Brain pericyte (primary cell): ENCODE measurements at places on chromosomes 6 and 20.

DNA sequence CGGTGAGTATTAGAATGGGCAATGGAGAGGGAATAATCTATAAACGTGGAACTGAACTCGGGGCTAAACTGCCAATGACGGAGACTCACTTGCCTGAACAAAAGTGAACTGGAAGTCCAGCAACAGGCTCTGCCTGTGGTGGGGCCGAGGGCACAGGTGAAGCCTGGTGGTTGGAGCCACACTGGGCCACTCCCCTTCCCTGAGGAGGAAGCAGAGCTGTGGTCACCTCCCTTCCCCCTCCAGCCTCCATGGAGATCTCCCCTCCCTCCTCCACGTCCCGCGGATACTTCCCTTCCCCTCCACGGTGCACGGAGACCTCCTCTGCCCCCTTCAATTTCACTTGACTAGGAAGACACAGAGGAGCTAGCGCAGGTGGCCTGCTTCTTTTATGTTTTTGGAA lies 14.7 kb upstream of the DSP start:
- no peak for DNase-seq

DNA sequence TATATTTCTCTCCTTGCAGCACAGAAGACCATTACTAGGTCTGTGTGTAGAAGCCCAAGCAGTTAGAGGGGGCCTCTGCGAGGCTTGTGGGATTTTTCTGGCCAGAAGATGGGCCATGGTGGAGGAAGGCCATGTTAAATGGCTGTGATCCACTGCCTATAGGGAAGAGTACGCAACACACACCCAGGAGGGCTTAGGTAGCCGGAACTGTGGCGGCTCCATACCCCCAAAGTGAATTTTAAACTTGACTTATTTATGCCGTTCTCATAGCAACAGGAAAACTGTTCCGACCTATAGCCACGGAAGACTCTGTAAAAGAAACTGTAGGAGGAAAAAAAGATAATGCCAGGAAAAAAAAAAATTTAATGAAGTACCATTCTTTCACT lies 69.5 kb downstream of the SLX4IP start:
- DNase-seq, result no peak

DNA sequence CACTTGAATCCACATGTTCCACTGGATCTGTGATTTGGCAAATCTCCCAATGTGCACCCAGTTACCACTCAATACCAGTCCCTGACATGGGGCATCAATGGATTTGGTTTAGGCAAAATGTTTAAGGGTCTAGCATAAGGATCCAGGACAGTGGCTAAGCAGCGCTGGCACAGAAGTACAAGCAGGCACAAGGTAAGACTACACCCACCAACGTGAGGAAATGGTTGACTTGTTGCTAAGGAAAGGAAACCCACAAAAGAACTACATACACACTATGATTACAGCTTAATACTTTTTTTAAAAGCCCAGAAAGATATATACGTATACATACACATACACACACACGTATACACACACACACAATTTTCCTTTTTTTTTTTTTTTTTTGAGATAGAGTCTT lies 79.0 kb downstream of the DNAAF9 start:
- DNase-seq, result no peak

- DNase-seq, result no peak
Measured at GRCh38 chr6:128606611-128607010, 86.2 kb upstream of the PTPRK start.

DNA sequence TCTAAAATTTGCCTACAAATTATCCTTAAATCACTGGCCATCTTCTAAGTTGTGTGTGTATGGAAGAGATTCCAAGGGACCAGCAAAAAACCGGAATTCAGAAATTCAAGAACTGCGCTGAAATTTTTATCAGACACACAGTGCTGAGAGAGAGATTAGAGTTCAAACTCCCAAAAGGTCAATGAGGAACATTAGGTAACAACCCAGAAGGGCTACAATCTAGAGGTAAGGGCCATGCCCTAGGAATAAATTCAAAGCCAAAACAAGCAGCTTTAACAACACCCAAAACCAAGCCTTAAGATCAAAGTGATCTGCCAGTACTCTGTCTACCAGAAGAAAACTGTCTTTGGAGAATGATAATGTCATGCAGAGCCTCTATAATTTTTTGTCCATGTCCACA lies 17.8 kb downstream of the SRSF12 start:
- DNase-seq, result no peak

GRCh38 chr6:87660226-87660911 lies 41.7 kb downstream of the AKIRIN2 start:
- no peak for DNase-seq

DNA sequence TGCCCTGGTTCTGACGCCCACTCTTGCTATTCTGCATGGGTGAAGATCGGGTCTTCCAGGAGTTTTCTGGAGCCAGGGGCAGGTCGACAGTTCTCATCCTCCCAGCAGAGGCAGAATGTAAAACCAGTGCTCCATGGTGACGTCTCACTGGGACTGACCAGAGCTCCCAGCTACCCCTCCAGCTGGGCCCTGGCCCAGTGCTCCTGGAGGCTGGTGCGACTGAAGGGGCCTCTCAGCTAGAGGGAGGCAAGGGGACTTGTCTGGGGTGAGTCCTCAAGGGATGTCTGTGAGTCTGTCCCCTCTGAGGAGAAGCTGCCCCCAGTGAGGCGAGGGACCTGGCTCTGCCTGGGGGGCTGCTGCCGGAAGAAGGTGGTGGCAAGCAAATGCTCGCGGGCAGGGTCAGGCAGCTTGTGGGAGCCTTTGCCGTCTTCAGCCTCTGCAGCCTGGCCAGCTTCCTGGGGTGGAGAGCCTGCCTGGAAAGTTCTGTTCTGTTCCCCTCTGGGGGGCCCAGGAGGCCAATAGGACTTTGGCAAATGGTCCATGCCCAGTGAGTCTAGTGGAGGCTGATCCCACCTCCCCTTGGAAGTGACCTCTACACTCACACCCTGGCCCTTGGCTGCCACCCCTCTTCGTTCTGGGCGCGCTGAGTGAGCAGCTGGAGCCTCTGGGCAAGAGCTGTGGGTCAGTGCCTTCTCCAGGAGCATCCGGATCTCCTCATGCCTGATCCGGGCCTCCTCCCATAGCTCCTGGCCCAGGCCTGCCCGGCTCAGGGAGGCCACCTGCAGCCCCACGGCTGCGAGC lies 47.5 kb downstream of the KIAA1755 start:
- no peak for DNase-seq

DNA sequence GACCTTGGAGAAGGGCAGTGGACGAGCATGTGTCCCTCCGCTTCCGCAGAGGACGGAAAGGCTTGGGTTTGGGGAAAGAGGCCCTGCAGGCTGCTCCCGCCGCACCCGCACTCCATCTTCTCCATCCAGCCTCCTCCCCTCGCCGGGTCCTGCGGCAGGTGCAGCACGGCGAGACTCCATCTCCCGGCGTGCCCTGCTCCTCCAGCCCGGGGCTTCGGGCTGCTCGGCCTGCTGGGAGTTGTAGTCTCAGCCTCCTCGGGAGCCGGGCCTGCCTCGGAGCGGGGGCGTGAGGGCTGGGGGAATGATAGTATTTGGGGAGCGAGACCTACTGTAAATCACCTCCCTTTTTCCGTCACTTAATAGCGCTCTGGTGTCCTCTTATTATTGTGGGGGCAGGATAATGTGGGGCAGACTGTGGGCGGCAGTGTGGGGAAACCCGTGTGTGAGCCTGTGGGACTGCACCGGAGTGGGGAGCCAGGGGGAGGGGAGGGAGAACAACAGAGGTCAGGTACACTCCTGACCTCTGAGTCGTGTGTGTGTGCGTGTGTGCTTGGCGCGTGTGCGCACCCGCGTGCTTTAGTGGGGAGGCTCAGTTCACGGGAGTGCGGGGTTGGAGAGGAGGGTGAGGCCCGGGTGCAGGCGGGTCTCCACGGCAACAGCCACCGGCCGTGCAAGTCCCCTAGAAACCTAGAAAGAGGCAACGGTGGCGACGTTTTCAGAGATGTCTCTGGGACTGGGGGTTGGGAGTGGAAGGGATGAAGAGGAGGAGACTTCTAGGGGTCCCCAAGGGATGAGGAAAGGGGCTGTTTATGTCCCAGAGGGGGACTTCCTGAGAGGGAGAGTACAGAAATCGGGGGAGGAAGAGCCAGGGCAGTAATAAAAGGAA lies 4.1 kb downstream of the TTBK1 start:
- no peak for DNase-seq

DNA sequence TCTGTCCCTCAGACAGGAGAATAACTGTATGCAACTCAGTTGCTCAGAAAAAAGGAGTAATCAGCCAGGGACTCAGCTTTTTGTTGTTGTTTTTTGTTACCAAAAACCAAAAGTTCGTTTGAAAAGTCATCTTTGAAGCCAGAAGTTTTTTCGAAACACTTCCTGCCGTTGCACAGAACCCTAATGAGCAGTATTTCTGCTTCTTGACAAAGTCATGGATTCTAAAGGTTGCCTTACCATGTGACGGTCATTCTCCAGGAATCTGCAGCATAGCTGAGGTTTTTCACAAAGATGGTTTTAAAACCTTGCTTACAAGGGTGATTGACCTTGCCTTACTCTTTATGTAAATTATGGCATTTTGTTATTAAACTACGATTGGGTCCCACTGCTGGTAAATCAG lies 1.9 kb downstream of the RAB32 start:
- DNase-seq, result no peak

- no peak for DNase-seq
Measured at GRCh38 chr6:143701349-143702234, 23.8 kb downstream of the PHACTR2 start.

DNA sequence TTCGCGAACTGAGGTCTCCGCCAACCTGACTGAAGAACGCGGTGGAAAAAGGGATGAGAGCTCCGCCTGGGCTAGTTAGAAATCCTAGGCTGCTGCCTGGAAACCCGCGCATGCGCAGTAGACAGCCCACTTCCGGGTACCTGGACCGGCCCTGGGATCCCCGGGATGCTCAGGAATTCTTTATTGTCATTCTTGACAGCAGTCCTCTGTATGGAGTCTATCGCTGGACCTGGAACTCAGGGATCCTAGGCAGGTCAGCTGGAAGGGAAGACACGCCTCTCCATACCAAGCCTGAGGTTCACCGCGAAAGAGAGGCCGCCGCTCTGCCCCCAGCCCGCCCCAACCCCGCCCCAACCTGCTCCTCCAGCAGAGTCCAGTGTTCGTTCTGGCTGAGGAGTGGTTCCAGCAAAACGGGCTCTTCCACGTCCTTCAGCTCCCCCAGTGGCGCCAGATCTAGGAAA lies 1379.2 kb upstream of the DEFB115 start:
- no peak for DNase-seq

DNA sequence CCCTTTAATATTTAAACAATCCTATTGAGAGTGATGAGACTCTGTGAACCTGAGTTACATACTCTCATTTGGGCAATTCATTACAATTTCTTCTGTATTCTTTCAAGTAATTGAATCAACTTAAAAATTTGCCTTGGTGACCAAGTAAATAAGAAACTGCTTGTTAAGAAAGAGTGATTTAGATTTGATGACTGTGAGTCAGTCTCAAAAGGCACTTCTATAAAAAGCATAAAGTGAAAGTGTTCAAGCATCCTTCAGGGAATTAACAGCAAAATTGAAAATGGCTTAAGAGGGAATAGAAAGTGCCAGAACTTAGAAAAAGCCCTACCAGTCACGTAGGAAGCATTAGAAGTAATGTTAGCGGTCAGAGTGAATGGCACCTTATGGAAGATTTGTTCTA lies 654.7 kb downstream of the EPM2A start:
- DNase-seq, result no peak

GRCh38 chr6:169573883-169574282 lies 127.9 kb downstream of the WDR27 start:
- DNase-seq, result no peak

GRCh38 chr6:127514179-127514772 lies 4.9 kb downstream of the MTCL3 start:
- DNase-seq, result no peak

- no peak for DNase-seq
Measured at GRCh38 chr6:130043344-130043743, 25.0 kb downstream of the L3MBTL3 start.

DNA sequence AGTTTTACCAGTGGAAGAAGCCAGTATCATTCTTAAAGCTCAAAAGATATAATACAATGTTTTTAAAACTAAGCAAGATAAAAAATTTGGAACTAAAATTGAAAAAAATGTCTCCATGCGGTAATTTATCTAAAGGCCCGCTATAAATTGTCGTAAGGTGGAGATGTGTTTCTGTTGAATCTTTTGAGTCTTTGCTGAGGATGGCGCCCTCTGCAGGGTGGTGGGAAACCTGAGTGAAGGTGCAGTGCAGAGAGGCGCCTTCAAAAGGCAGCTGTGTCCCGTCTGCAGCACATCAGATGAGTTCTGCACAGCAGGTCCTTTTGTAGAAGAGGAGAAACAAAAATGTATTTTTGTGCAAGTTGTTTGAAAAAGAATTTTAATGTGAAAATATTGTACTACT lies 29.4 kb upstream of the KIF25 start:
- DNase-seq, result no peak

DNA sequence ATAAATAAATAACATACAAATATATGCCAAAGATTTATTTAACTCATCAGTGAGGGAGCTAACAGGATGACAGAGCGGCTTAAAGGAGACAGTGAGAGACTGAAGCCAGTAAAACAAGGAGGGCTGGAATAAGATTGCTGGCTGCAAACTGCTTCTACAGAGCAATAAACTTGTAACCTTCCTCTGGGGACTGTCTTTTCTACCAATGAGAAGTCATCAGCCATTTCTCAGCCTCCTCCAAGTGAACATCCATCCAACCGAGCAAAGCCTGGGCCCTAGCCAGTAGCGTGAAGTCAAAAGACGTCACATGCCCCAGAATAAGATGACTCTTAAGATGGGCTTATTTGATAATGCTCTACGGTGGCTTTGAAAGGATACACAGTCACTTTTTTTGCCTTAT lies 42.5 kb downstream of the CPXM1 start:
- no peak for DNase-seq

DNA sequence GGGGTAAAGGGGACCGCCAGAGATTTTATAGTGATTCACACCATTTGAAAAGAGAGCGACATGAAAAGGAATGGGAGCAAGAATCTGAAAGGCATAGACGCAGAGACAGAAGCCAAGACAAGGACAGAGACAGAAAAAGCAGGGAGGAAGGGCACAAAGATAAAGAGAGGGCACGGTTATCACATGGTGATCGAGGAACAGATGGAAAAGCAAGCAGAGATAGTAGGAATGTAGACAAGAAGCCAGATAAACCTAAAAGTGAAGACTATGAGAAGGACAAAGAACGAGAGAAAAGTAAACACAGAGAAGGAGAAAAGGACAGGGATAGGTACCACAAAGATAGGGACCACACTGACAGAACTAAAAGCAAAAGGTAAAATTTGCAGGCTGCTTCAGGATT lies 77.7 kb downstream of the PHF3 start:
- no peak for DNase-seq
